ENCODE measurements at places on chromosomes 6 and 20.

- DNase-seq: no peak
Observed at GRCh38 chr6:137339929-137340559, 120.9 kb upstream of the IFNGR1 start.

DNA sequence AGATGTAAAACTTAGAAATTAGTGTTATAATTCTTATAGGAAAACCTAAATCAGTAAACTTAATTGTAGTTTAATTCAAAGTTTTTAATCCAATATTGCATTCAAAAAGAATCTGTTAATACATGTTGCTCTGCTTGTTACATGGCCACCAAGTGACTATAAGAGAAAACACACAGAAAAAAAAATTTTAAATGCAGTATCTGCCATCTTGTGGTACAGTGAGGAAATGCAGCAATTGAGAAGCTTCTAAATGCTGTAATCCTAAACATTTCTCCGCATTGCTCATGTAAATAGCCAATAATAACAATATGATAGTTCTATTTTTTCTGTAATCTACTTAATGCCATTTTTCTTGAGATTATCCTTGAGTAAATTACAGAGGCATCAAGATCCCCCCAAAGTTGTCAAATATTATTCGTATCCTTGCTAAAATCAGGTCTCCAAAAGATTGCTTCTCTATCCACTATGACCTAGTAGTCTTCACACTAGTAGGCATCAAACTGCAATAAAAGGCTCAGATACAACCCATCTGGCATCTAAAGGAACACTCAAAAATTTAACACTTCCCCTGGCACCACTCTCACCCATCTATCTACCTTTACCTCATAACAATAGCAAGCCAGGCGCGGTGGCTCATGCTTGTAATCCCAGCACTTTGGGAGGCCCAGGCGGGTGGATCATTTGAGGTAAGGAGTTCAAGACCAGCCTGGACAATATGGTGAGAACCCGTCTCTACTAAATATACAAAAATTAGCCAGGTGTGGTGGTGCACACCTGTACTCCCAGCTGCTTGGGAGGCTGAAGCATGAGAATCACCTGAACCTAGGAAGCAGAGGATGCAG is 34.6 kb downstream of the HDAC2 start:
- DNase-seq: peak; percentile 49

DNA sequence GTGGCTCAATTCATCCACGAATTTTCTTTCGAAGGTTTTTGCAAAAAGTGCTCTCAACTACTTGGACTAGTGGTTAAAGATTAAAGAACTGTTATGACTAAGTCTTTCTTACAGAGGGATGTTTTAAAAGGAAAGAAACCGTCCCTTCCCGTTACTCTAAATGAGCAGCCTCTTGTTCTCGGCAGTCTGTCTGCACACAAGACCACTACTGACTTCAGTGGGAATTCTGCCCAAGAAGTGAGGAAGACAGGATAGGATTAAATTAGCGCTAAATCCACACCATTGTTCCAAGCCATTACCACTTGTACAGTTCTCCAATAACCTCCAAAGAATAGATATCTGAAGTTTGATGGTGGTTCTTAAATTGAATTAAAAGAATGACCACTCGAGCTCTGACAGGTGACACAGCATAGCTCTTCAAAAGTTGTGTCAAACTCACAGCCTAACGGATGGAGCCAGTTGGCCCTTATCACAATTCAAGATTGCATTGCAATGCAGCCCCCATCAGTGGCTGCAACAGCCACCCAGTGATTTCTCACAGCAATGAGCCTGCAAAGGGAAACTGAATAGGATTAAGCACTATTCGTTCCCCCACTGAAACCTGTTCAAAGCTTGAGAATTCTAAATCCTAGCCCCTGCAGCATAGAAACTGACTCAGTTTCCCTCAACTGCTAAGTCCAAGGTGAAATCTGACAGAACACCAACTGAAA is 1.8 kb downstream of the EPB41L2 start:
- no peak for DNase-seq

DNA sequence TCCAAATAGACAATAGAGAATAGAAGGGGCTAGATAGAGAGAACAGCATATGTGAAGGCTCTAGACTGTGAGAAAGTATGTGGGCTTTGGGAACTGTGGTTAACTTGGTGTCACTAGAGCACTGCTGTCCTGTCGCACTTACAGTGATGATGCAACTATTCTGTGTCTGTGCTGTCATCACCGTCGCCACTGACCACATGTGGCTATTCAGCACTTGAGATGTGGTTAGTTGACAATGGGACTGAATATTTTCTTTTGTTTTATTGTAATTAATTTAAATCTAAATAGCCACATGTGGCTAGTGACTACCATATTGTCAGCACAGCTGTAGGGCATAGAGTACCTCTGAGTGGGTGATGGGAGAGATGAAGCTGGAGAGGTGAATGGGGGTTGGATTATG is 39.0 kb upstream of the IFNGR1 start:
- DNase-seq: peak; percentile 60

- no peak for DNase-seq
Observed at GRCh38 chr20:41361757-41362747, 4.6 kb downstream of the EMILIN3 start.

Measured in T-helper 2 cell (primary cell).